ENCODE measurements at places on chromosomes 11 and 22.

GRCh38 chr11:97263183-97263858 is 873.5 kb downstream of the JRKL start:
- DNase-seq = no peak

DNA sequence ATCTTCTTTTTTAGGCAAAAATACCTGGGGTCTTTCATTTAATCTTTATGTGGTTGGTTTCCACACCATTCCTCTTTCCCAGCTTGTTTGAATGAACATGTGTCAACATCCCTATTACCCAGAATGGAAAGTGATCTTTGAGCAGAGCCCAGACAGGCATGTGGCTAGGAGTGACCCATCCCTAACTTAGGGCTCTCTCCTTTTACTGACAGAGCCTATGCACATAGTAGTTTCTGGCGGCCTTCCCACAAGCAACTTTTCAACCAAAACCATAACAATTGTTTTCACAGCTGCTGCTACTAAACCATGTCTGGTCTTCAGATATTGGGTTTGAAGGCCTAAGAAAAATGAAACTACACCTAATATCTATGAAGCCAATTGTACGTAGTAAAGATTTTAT is 107.5 kb downstream of the TENM4 start:
- no peak for DNase-seq

GRCh38 chr11:58921778-58922390 is 17.4 kb upstream of the GLYATL1 start:
- DNase-seq = no peak

DNA sequence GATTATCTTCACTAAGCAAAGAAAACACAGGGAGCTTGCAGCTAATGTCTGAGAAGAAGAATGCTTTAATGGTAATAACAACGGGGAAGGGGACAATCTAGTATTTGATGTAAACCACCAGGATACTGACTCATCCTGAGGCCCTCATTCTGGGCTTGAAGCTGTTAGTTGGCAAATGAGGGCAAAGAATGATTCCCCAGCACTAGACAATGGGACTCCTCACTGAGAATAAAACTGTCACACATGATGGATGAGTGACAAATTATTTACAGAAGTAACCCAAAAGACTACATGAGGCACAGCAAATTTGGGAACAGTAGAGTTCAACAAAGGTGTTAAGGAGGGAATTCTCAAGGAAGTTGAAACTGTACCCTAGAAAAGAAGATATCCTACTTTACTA is 76.3 kb downstream of the FAM168A start:
- DNase-seq = no peak

DNA sequence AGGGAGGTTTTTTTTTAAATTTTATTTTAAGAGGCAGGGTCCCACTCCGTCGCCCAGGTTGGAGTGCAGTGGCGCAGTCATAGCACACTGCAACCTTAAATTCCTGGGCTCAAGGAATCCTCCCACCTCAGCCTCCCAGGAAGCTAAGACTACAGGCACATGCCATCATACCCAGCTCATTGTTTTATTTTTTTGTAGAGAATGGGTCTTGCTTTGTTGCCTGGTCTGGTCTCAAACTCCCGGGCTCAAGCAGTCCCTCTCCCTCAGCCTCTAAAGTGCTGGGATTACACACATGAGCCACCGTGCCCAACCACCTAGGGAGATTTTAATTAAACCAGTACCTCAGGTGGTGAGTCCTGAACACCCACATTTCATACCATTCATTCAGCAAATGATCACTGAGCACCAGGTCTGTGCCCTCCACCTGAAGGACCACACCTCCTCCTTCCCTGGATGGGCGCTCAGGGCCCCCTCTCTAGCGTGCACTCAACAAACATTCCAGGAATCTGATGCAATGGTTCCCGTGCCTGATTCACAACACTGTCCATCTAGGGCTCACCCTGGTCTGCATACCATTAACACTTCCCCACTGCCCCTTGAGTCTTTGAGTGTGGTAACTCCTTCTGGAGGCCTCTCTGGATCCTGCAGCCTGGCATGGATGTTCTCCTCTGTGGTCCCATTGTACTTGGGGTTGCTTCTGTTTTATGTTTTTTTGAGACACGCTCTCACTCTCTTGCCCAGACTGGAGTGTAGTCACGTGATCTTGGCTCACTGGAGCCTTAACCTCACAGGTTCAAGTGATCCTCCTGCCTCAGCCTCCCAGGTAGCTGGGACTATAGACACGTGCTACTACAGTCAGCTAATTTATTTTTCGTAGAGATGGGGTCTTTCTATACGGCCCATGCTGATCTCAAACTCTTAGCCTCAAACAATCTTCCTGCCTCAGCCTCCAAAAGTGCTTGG is 9.6 kb upstream of the MYH9 start:
- no peak for DNase-seq

DNA sequence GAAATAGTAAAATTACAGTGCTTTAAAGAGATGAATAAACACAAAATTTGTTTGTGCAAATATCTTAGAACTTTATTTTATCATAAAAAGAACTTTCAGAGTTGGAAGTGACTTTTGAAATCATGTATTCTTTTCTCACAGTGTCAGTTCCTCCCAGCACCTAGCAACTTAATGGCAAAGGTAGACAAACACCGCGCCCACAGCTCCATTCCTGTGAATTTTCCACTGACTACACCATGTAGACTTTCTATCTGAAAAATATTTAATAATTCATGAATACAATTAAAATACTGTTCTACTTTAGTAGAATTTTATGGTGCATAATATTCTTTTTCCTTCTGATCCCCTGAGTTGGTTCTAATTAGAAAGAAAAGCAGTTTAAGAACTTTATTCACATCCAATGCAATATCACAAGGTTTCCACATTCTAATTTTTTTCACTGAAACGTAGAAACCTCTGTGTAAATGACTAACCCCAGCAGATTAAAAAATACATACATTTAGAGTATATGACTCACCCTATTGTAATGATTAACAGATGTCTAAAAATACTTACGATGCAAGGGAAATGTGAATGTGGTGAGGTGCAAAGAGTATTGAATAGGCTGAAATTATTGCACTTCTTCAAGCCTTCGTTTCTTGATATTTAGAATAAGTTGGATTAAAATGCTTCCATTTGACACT is 218.2 kb upstream of the CCDC179 start:
- DNase-seq = no peak

GRCh38 chr11:134471087-134471715 is 59.2 kb upstream of the B3GAT1 start:
- no peak for DNase-seq
